ENCODE measurements at places on chromosomes 1 and 21. TPM values are rescaled to one million over a fixed set of nuclear protein-coding genes. Genes with fewer than 3 reads are reported as not detected.

- no peak for DNase-seq
These were observed at the start of gene UBE2Q1 for GRCh38 chr1:154557939-154558719. Gene UBE2Q1 (minus strand): TSS chr1:154558662. CDS start chr1:154558553, 109 bp downstream.

- DNase-seq, result no peak
These were observed 3.6 kb downstream of the RGS1 start for GRCh38 chr1:192579010-192579738.

- no peak for DNase-seq
These were observed 515.6 kb upstream of the ZP4 start for GRCh38 chr1:238406098-238406860.

DNA sequence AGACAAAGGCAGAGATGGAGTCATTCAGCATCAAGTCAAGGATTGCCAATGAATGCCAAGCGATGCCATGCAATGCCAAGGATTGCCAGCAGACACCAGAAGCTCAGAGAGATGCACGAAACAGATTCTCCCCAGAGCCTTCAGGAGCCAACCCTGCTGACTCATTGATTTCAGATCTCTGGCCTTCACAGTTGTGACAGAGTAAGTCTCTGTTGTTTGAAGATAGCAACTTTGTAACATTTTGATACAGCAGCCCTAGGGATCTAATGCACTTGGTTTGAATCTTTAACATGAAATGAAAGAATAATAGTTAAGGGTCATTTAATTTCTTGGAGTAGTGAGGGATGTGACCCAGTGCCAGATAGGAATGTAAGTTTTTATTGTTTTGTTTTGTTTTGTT is 287.4 kb upstream of the RUNX1 start:
- no peak for DNase-seq

- no peak for DNase-seq
These were observed 26.7 kb downstream of the HLX start for GRCh38 chr1:220905650-220906560.

GRCh38 chr1:54808443-54809207 is 7.5 kb upstream of the TTC22 start:
- no peak for DNase-seq

DNA sequence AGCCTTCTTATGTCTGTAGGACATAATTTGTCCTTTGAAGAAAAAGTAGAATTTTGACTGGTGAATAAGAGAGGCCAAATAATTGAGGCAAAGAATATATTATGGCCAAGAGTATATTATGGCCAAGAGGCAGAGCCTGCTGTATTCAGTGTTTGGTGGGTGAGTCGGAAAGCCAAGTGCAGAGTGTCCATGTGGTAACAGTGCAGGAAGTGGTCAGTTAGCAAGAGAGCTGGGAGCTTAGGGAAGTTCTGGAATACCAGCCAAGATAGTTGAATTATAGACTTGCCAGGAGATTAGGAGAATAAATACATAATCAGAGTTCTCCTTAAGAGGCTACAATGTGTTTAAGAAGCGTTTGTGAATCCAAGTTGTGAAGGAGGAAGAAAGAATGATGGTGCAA is 131.5 kb upstream of the LMO4 start:
- no peak for DNase-seq

GRCh38 chr1:68129536-68130250 is 79.3 kb upstream of the DIRAS3 start:
- DNase-seq, result no peak

DNA sequence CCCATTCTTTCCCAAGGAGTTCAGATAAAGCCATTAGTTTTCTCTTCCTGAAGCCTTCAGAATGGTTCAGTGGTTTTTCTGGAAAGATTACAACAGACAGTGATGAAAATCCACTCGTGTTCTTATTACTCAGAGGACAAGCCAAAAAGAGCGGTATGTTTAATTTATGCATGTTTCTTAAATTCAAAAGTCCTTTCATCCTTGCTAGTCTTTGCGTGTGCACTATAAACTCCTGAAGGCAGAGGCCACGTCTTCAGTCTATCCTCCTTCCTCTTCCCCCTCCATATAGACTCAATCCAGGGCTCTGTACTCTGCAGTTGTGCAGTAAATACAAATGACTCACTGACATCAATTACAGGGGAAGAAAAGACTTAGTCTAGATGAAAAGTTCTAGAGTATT is 409.2 kb upstream of the PLXNA2 start:
- no peak for DNase-seq

- no peak for DNase-seq
These were observed 249.9 kb downstream of the TNR start for GRCh38 chr1:175493321-175494010.

DNA sequence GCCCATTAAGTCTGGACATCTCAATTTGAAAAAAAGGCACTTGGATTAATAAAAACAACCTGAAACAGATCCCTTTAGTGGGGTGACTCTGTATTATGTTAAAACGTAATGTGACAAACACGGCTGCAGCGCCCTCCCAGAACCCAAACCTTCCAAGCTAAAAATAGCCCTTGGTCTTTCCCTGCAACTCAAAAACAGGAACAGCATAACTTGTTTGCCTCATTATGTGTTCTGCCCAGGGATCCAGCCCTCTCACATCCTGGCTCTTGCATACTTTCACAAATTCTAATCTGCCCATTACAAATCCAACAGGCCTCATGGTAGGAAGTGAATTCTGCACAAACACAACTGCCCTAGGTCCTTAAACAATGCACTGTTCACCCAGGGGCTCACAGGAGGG is 94.7 kb upstream of the GADD45A start:
- no peak for DNase-seq

- no peak for DNase-seq
These were observed 43.7 kb downstream of the MPZL1 start for GRCh38 chr1:167765496-167765895.

DNA sequence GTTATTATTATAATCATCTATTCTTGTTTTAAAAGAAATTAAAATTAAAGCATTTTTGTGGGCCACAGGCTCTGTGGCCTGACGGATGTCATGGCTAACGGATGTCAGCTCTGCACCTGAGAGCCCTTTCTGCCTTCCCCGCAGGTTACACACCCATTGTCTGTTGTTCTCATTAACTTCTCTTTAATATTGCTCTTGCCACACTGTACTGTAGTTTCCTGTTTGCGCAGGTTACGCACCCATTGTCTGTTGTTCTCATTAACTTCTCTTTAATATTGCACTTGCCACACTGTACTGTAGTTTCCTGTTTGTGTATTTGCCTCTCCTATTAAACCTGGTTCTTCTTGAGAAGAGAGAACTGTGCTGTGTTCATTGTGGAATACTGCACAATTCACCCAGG is 294.4 kb upstream of the PLXNA2 start:
- DNase-seq, result no peak

- no peak for DNase-seq
These were observed 262.4 kb downstream of the HHIPL2 start for GRCh38 chr1:222285526-222285925.

DNA sequence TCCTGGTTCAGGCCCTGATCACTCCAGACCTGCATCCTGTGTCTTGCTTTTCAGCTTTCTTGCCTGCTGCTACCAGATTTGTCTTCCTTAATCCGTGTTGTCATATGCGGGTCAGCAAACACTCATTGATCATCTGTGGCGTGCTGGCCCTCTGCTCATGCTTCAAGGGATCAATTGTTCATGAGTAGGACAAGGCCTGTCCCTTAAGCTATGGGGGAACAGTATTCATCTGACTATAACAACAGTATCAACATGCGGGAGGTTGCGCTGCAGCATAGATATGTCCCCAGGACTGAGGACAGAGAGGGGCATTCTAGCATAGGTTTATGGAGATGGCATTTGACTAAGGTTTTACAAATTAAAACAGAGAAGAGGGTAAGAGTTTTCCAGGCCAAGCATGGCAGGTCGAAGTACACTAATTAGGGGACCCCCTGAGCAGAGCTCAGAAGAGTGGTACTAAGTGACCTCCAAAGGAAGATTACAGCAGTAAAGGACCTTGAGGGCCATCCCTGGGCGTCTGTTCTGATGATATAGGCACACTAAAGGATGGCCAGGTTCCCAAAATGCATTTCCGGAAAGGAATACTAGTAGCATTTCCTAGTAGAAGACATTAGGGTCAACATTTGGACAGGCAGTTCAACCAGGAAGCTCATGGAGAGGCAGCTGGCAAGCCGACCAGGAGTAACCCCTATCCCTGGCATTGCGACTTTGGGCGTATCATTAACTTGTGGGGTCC is 811 bp upstream of the ZNF672 start:
- no peak for DNase-seq

GRCh38 chr1:230002164-230002803 is 64.8 kb upstream of the GALNT2 start:
- DNase-seq, result no peak

- DNase-seq, result no peak
These were observed 383.8 kb downstream of the LMO4 start for GRCh38 chr1:87712261-87713010.

- DNase-seq, result no peak
These were observed 42.9 kb downstream of the HSPG2 start for GRCh38 chr1:21894034-21894881.

- DNase-seq, result no peak
These were observed 3.1 kb downstream of the MORN1 start for GRCh38 chr1:2388004-2388913.

GRCh38 chr1:240987928-240988327 is 369.1 kb downstream of the RGS7 start:
- DNase-seq, result no peak

- DNase-seq, result no peak
These were observed 25.2 kb upstream of the FOXE3 start for GRCh38 chr1:47390843-47391242.

The ZNF593OS gene
- total RNA-seq, result not detected

The PRRX1 gene
- total RNA-seq, result not detected

The NBPF4 gene
- not detected for total RNA-seq

The MMEL1 gene
- total RNA-seq, result 0.25 TPM

The TRIM58 gene
- total RNA-seq, result not detected

The GSTM1 gene
- total RNA-seq, result 67.1 TPM

The C1orf94 gene
- not detected for total RNA-seq

The HSPA6 gene
- 0.45 TPM for total RNA-seq

The LCE3B gene
- total RNA-seq, result not detected

The AMY1B gene
- not detected for total RNA-seq

The VANGL1 gene
- 20.5 TPM for total RNA-seq
